Activated naive CD4-positive, alpha-beta T cell (primary cell): ENCODE measurements at places on chromosomes 2 and 18.
A peak's percentile ranks its signal among the peaks of the same experiment; 100 is the strongest.

DNA sequence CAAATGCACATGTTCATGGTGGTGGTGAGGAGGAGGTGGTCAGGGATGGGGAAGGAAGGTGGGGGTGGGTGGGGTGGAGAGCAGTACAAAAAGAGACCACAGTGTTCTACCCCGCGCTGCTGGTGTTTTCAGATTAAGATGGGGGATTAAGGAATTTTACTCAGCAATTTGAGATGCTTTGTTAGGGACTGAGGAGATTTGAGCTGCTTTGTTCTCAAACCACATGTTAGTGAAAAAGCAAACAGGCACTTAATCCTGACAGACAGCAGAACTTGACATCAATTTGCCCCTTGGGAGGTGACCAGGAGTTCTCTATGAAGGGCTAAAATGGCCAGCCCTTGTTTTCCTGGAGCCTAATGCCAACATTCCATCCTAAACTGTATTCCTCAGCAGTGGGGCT is 244.5 kb downstream of the MEIS1 start:
- DNase-seq, result no peak

- DNase-seq, result no peak
Measured at GRCh38 chr2:30708491-30709290, 98.6 kb downstream of the CAPN13 start.

DNA sequence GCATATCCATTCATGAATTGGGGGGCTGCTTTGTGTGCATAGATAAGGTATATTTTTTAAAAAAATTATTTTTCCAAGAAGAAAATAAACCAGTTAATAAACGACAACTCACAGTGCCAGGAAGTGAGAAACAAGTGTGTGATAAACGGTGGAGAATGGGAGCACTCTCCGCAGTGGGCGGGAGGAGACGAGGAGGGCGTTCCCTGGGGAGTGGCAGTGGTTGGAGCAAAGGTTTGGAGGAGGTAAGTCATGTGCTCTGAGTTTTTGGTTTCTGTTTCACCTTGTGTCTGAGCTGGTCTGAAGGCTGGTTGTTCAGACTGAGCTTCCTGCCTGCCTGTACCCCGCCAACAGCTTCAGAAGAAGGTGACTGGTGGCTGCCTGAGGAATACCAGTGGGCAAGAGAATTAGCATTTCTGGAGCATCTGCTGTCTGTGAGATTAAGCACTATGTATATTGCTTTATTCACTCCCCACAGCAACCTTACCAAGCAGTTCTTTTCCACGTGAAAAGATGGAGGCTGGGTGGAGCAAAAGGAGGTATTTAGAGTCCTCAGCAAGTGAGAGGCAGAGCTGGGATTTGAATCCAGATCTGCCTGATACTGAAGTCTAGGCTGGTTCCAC is 27.0 kb upstream of the CASP8 start:
- DNase-seq, result peak; percentile 72

GRCh38 chr18:45760462-45761036 is 36.6 kb downstream of the SLC14A1 start:
- DNase-seq, result no peak

- no peak for DNase-seq
Measured at GRCh38 chr2:57886161-57886786, 160.3 kb upstream of the VRK2 start.

- no peak for DNase-seq
Measured at GRCh38 chr2:96110621-96111256, 5.6 kb downstream of the ADRA2B start.

DNA sequence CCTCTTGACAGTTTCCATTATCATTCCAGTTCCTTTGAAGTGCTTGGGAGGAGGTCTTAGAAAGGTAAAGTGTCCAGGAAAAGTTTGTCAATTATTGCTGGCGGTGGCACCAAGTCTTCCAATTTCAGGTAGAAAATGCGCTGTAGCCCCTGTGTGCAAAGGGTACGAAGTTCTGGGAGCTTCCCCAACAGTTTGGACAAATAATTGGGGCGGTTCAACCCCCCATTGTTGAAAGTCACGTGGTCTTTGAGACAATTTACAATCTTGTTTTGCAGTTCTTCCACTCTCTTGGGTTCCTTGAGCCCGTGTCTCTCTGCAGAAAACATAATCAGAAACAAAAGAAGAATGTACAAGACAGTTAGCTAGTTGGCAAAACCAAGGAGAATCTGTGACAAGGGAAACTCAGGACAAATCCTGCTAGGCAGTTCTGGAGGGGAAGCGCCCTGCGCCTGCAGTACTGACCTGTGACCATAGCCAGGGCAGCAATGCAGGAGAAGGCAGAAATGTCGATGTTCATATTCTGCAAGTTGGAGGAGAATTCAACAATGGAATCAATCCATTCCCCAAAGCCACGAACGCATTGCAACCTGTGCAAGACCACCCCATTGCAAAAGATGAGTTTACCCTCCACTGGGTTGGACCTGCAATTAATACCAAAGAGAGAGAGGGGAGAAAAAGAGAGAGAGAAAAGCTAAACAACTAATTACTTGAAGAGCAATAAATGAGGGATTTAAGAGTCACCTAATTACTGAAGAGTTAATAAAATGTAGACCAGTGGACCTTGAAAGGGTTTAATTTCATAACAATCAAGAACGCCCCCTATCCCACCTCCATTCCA is 6.6 kb downstream of the NR4A2 start:
- no peak for DNase-seq

- no peak for DNase-seq
Measured at GRCh38 chr2:212538305-212539071, at the start of gene ERBB4. Gene ERBB4 (minus strand): TSS chr2:212538802. CDS start chr2:212538530, 272 bp downstream.

DNA sequence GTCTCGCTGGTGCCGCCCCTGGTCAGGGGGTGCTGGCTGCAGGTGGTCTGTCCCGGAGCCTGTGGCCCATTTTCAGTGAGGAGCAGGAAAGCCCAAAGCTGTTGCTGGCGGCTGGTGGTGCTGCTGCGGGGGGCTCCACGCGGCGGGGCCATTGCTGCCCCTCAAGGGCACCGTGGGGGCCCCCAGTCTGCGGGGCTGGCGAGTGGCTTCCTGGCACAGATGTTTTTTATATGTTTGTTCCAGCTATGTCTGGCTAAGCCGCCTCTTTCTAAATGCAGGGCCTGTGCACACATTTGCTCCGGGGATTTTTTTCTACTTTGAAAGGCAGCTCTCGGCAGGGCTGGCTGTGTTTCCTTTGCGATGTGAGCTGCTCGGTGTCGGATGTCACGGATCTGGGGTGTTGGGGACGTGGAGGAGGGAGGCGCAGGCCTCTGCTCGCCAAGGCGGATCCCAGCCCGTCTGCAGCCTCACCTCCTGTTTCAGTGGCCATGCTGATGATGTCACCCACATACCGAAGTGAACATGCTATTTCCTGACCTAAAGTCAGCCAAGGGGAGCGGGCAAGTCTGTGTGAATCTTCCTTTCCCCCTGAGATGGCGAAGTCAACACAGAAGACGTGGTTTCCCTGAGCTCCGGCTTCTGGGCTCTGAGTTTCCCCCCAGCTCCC is 112.0 kb upstream of the CTDP1 start:
- no peak for DNase-seq

DNA sequence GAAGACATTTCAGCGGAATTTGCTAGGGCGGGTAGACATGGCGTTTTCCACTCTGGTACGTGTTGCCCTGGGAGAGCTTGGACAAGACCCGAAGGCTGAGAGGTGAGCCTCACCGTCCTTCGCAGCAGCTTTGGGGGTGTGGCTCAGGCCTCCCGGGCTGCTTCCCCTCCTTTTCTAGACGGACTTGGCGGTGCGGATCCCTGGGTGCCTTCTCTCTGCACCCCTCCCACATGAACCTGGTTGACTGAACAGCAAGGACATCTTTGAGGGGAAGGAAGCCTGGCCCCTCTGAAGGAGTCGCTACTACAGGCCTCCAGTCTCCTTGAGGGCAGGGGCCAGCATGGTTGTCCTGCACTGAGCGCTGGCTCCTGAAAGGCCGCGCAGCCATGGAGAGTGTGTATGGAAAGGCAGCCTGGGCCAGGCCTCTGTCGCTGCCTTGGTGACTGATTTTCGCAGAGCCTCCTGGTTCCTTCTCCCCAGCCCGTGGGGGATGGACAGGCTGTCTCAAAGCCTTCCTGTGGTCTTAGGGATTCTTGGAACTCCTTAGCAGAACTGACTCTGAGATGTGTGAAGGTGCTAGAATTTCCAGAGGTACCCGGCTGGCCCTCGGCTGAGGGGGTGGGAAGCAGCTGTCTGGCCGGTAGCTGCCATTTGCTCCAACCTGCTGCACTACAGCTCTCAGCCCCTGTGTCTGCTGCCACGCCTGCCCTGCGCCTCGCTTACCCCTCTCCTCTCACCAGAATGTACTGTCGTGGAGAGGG is 9.9 kb downstream of the CNNM4 start:
- DNase-seq, result no peak

DNA sequence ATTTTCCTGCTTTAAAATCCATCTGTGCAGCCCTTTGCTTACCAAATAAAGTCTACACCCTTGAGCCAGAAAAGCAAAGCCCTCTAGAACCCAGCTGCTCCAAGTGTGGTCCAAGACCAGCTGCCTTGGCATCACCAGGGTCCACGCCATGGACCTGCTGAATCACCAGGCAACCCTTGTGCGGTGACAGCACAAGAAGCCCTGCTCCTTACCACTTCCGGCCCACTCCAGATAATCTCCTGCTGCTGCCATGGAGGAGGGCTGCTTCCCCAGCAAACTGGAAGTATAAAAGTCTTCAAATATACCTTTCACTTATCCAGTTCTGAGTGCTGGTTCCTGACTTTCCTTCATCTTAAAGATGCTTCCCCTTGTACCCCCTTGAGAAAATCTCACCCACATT is 106.0 kb upstream of the PKDCC start:
- no peak for DNase-seq

DNA sequence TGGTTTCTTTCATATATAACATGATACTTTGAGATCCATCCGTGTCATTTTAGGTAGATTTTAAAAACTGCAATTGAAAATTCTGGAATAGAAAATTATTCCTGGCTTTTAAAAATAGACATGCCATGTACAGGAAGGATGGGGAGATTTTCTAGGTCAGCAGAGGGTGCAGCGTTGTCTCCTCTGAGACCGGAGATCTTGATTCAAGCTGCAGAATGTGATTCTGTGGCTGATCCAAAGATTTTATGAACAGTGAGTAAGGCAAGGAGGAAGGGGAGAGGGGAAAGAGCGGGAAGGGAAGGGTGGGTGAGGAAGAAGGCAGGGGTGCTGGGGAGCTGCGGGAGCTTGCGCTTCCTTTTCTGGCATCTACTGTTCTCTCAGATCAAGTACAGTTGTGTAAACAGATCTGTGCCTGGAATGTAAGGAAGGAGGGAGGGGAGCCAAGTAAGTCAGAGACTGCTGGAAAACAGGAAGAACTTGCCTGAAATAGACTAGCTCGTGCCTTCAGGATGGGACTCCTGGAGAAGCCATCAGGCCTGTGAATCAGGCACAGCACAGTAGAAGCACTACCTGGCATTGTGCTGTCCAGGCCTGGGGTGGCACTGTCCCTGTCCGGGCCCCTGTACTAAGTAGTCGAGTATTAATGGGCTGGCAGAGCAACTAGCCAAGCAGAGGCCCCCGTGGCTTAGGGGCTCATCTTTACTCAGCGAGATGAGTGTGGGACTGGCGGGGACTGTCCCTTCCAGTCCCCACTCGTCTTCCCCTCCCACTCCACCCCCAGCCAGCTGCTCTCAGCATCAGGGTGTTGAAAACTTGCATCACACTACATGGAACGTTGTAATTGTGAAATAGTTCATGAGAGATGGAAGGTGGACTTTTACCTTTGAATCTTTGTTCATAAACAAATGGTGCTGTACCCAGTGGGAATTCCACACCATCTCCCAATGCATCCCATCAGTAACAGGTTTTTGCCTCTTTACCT is 163.5 kb downstream of the UXS1 start:
- no peak for DNase-seq
